ENCODE measurements at places on chromosomes 1 and 21.
A peak's percentile ranks its signal among the peaks of the same experiment; 100 is the strongest.

DNA sequence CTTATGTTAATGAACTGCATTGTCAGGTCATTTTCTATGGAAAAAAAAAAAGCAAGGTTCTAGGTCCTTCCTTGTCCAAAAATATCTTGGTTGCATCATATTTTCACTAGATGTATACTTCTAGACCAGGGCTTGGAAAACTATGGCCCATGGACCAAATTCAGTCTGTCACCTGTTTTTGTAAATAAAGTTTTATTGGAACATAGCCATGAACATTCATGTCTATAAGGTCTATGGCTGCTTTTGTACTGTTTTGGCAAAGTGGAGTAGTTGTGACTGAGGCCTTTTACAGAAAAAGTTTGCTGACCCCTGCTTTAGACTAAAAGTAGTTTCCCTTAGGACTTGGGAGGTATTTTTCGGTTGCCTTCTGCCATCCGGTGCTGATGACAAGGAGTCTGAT is 19.2 kb upstream of the PLA2G2E start:
- no peak for DNase-seq

DNA sequence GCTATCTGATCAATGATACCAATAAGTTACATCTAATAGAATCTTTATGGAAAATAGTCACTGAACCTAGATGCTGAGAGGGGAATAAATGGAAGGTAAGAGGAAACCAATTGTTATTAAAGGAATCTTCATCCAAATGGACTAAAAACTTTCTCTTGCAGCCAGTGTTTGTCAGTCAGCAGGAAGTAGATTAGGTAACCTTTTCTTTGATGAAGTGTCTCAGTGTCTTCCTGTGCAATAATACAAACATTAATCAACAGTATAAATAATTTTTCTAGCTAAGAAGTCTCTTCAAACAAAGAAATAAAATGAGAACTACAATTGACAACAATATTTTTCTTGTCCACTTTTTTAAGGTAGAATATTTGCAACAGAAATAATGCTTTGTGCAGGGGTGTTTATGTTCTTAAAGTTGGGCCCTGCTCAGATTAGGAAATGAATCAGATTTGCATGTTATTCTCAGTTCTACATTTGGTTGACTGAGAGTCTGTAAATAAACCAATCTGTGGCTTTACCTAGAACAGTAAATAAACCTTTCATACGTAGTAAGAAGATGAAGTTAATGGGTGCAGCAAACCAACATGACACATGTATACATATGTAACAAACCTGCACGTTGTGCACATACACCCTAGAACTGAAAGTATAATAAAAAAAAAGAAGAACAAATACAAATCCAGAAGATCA is 391.4 kb downstream of the MRPL39 start:
- DNase-seq, result no peak

GRCh38 chr1:231729544-231729943 is 103.0 kb downstream of the DISC1 start:
- DNase-seq, result no peak

GRCh38 chr1:163076981-163077761 is 8.0 kb downstream of the RGS4 start:
- DNase-seq, result no peak

- no peak for DNase-seq
Measured at GRCh38 chr1:192941722-192942411, 117.3 kb downstream of the UCHL5 start.

DNA sequence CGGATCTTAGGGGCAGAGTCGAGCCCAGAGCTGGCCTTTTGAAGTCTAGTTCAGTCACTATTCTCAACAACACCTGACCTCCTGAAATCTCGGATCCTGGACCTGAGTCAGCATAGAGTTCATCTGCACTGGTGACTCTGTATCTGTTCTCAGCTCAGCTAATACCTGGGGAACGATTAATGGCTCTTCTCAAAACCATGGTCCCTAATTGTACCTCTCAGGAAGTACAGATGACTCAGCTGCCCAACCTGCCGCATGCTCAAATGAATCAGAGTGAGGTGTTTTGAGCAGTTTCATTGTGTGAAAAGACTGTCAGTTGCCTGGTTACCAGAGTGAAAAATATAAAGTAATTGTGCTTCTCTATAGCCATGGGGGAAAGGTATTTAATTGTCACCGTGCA is 89.2 kb downstream of the SLC35F3 start:
- no peak for DNase-seq

- DNase-seq, result no peak
Measured at GRCh38 chr1:112800289-112800688, 85.2 kb upstream of the PPM1J start.

DNA sequence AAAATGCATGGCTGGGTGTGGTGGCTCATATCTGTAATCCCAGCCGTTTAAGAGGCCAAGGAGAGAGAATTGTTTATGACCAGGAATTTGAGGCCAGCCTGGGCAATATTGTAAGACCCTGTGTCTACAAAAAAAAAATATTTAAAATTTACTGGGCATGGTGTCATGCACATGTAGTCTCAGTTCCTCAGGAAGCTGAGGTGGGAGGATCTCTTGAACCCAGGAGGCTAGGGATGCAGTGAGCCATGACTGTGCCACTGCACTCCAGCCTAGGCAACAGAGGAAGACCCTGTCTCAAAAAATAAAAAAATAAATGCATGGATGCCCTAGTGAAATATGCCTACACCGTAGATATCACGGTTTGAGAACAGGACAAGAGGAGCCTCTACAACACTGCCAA is 1331.2 kb upstream of the B3GALT2 start:
- DNase-seq, result no peak

- no peak for DNase-seq
Measured at GRCh38 chr1:26281971-26282370, 2.1 kb downstream of the SH3BGRL3 start.

DNA sequence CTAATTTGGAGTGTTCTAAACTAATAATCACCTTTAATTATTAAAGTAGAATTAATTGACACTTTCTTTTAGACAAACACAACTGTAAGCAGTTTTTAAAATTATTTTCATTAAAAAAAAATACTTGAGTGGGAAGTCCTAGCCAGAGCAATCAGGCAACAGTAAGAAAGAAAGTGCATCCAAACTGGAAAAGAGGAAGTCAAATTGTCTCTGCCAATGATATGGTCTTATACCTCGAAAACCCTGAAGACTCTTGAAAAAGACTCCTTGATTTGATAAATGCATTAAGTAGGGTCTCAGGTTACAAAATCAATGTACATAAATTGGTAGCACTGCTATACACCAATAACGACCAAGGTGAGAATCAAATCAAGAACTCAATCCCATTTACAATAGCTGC is 83.0 kb upstream of the GADD45A start:
- DNase-seq, result no peak

GRCh38 chr1:38775175-38775845 is 84.3 kb downstream of the RRAGC start:
- DNase-seq, result no peak

DNA sequence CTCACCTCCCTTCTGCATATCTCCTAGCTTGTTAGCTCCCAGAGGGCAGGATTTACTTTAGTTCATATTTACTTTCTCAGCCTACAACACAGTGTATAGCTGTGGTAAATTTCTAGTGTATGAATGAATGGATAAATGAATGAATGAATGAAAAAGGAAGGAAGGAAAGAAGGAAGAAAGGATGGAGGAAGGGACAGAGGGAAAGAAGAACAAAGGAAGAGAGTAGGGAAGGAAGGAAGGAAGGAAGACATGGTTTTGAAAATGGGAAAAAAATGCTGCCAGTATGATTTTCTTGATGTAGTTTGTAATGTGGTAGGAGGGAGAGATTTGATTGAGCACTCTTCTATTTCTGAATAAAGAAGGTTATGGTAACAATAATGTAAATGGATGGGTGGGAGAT is 47.0 kb downstream of the LAMC2 start:
- no peak for DNase-seq

GRCh38 chr1:64291931-64292330 is 88.5 kb downstream of the UBE2U start:
- DNase-seq, result no peak

DNA sequence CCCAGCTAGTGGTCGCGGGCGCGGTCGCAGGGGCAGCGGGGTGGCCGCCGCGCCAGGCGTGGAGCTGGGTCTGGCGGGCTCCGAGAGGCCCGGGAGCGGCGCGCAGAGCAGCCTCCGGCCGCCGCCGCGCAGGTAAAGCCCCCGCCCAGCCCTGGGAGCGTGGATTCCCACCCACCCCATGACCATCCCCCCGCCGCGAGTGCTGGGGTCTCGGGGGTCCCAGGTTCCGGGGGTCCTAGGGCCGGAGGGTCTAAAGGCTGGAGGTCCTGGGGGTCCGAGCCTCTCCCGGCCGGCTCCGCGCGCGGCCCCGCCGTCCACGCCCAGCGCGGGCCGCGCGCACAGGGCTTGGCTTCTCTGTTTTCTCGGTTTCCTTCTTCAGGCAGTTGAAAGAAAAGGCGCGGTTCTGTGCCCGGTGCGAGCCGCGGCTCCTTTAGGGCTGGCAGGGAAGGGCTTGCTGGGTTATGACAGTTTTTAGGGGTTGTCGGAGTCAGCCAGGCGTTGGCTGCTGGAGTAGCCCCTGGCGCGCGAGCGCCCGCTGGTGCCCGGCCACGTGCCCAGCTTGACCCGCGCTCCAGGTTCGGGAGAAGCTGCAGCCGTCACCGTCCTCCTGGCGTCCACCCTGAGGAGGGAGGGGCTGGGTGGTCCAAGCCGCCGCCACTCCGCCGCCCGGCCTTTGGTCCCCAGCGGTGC is 359 bp downstream of the LRRC3 start:
- peak; percentile 2 for DNase-seq

- DNase-seq, result no peak
Measured at GRCh38 chr1:44694863-44695478, 20.5 kb downstream of the ARMH1 start.

- no peak for DNase-seq
Measured at GRCh38 chr1:172040466-172040865, 199.2 kb downstream of the DNM3 start.

DNA sequence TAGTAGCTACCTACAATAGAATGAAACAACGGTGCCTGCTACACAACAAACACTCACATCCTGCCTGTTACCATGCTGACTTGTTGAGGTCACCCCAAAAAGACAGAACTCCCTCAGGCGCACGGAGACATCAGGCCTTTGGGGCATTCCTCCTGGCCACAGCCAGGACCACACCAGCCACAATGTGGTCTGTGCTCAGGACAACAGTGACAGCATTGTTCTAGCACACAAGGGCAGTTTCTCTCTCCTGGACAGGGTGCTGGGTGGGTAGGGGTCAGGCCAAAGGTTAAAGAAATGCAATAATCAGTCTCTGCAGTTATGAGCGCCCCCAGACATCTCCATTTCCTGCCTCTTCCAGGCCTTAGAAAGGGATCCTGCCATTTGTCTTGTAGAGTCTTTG is 39.5 kb downstream of the CTNNBIP1 start:
- no peak for DNase-seq

DNA sequence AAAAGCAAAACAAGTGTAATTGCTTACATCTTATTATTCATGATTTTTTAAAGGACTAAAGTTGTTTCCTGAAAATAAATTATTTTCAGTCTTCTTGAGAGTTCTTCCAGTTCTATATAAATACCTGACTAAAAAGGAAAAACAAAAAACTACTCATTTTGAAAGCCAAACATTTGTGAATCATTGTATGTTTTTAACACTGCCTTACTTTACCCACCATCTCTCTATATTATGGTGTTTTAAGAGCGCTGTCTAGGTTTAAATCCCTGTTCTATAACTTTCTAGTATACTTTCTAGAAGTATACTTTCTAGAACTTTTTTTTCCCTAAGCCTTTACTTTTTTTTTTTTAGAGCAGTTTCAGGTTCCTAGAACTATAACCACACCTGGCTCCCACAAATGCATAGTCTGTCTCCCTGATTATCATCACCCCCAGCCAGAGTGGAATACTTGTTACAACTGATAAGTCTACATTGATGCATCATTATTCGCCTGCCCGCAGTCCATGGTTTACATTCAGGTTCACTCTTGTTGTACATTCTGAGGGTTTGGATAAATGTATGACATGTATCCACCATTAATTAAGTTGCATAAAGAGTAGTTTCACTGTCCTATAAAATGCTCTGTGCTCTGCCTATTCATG is 9.8 kb downstream of the RSBN1 start:
- DNase-seq, result no peak

- DNase-seq, result no peak
Measured at GRCh38 chr1:200143347-200143746, 115.8 kb downstream of the NR5A2 start.

DNA sequence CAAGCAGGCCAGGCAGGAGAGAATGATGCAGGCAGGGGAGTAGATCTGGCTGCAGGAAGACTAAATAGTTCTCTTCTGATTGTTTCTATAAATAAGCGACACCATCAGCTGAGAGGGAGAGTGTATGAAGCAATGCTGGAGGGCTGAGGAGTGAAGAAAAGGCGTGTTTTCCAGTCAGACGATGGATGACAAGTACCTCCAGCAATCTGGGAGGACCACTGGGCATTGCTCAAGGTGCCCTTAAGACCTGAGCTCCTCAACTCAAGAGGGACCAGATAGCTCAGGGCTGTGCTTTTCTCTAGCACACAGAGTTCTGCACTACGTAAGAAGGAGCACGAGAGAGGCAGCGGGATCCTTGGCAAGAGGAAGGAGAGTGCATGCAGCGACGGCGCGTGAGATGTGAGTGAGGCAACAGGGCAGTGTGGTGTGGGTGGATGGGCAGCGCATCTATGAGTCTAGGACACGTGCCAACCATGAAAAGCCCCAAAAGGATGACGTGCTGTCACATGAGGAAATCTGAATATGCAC is 36.0 kb downstream of the PABPC4 start:
- no peak for DNase-seq

DNA sequence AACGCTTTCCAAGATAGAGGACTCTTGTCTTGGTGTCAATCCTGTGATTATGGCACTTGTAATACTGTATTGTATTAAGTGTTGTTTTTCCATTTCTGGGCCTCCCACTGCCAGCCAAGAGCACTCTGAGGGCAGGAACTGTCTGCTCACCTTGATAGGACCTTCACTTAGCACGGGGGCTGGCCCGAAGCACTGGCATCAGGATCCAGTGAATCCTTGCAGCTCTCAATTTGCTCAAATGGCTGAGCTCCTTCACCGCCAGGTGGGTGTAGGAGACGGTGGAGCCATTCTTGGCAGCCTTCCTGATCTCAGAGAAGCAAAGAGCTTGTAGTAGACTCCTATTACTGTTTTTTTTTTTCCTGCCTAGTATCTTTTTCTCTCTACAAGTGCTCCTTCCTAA is 17.7 kb downstream of the MECR start:
- DNase-seq, result no peak

DNA sequence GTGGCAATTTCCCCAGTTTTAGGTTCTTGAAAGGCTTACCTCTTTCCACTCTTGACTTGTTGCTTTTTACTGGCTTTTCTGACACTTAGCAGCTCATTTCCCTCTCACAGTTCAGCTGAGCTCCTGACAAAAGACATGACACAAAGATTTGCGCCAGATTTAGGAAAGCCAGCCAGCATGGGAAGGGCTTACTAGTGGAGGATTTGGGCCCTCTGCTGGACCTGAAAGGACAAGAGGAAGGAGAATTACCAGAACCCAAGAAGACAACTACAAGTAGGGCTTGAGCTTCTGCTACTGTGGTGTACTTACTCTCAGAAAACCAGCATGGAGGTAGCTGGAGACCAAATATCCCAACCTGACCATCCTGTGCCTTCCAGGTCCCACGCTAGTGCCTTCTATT is 784.5 kb downstream of the BRINP3 start:
- no peak for DNase-seq

- no peak for DNase-seq
Measured at GRCh38 chr1:2953688-2954285, 67.5 kb upstream of the ACTRT2 start.

GRCh38 chr1:107449326-107449725 is 308.5 kb downstream of the NTNG1 start:
- DNase-seq, result no peak

Measured in stimulated activated CD8-positive, alpha-beta memory T cell treated with anti-CD3 and anti-CD28 coated beads, Interleukin-4, amount 100 ng/mL, for 4 hours (primary cell).